NCI-H1436 (cell line): ENCODE measurements at places on chromosomes 5 and 9.

GRCh38 chr5:1008451-1009358 is at the start of gene NKD2:
TSS of gene NKD2 (plus strand) at chr5:1008802. CDS start at chr5:1009058, 256 bp downstream.
- DNase-seq: no peak

DNA sequence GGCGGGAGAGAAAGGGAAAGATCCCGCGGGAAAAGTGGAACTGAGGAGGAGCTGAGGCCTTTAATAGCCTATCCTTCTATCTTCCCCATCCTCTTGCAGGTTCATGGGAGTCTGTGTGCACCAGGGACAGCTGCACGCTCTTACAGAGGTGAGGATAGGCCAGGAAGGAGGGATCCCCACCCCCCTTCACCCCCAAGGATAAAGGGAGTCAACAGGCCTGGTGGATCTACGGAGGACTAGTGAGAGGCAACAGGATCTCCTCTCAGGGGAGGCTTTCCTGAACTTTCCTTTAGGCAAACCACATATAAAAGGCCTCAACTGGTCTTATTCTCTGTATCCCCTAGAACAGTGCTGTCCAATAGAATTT is 1.1 kb downstream of the TESK1 start:
- no peak for DNase-seq

GRCh38 chr9:696332-697323 is 144.9 kb upstream of the DMRT1 start:
- DNase-seq: no peak

DNA sequence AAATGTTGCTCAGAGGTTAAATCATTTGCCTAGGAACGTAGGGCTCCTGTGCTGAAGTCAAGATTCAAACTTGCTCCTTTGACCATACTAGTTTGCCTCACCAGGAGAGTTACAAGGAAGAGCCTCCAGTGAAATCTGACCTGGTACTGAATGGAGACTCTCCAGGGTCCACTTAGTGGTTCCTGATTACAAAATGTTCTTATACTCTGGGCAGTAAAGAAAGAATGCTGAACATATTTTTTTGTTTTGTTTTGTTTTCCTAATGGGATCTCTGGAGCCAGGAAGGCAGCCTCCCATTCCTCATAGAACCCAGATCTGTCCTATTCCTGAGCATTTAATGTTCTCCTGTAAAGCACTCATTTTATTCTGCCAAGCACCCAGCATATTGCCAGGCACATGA is 256.5 kb upstream of the CLINT1 start:
- no peak for DNase-seq

DNA sequence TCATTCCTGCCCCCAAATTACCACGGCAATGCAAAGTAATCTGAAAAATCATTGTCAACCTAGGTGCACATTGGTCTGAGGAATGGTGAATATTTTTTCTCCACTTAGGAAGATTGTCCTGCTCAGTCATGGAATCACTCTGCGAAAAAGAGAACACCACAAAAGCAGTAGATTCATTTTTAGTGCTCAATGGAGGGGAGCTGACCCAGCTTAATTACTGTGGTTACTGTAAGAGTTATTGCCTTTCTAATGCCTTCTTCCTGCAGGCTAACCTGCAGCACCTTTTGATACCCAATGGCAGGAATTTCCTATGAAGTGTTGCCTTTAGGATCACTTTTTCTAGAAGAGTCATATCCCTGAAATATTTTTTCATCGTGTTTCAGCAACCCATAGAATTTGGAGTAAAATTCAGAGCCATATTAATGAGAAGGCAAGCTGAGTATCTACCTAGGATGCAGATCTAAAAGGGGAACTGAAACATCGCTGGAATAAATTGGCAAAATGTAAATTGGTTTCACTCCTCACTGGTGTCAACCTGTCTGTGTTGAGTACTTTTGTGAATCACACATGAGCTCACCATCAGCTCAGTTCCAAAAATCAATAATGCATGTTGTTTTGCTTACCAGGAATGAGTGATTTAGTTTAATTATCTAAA is 464.5 kb downstream of the CSNK1G3 start:
- no peak for DNase-seq

DNA sequence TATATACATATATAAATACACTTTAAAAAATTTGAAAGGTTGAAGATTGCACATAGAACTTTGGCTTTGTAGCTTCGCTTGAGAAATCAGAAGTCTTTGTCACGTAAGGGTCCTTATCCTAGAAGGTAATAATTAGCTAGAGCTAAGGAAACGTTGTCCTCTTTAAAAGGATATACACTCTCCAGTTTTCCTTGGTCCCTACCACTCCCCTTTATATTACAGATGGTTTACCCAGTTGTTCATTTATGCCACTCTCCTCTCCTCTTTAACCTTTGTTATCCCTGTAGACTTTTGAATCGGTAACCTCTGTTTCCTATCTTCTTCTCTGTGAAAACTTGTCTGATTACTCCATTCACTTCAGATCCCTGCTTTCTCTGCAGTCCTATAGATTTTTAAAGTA is 1101.0 kb upstream of the SEMA6A start:
- DNase-seq: no peak

- DNase-seq: no peak
These were observed 48.0 kb downstream of the SLC12A7 start for GRCh38 chr5:1063661-1064382.
